B cell (primary cell): ENCODE measurements at places on chromosomes 2 and 18. TPM values are rescaled to one million over a fixed set of nuclear protein-coding genes. Genes with fewer than 3 reads are reported as not detected.

GRCh38 chr2:112877423-112877822 lies 33.5 kb upstream of the IL37 start:
- H3K27me3 ChIP-seq = no peaks in the 10 kb centered on the region
- H3K4me1 ChIP-seq = peaks cover 7% of the 10 kb centered on the region
- no peak overlapping the region for H3K4me3 ChIP-seq
- H3K36me3 ChIP-seq = no peaks in the 10 kb centered on the region
- DNase-seq = no peak

DNA sequence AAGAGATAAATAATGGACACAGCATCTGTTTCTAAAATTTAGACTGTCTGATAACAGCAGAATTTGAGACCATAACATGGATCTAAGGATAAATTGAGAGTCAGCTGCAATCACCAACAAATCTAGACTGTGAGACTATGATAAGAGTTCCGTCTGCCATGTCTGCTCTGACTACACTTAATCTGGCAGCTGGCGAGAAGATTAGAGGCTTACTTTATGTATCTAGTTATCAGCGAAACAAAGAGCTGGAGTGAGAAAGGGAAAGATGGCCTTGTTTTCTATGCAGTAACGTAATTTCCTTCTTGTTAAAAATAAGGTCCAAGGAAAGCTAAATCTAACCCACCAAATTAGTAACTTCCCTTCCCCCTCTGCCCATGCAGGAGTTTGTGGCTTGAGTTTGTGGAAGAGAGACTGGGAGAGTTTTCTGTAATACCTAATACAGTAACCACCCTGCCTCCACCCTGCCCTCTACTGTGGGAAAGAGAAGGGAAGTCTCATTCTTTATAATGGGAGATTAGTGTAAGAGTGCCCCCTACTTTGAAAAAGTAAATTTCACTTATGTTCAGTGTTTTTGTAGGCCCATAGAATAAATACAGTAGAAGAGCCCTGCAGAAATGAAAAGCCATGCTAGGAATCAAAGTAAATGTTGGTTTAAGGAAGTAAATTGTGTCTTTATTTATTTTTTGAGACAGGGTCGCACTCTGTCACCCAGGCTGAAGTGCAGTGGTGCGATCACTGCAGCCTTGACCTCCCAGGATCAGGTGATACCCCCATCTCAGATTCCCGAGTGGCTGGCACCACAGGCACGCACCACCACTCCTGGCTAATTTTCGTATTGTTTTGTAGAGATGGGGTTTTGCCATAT lies 27.5 kb downstream of the EML4 start:
- H3K36me3 ChIP-seq = peaks cover 2% of the 10 kb centered on the region
- no peaks in the 10 kb centered on the region for H3K27me3 ChIP-seq
- H3K27ac ChIP-seq = peak overlapping the region; percentile 32
- no peak overlapping the region for H3K4me3 ChIP-seq
- peak; percentile 76 for DNase-seq
- H3K4me1 ChIP-seq = peaks cover 46% of the 10 kb centered on the region

DNA sequence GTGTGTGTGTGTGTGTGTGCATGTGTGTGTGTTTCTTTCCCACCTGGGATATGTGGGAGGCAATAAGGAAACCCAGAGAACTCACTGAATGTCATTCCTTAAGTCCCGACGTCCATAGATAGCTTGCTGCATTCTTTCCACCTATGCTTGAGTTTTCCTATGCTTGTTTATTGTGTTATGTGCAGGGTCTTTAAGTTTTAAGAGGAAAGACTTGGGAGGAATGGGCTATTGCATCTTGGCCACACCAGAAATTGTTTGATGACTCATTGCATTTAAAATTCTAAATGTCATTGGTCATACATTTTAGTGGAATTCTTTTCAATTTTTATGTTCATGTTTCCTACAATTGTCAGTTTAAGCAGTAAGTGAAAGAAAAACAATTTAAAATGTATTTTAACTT lies 33.7 kb downstream of the STARD6 start:
- no peak for DNase-seq
- H3K27me3 ChIP-seq = no peaks in the 10 kb centered on the region
- no peak overlapping the region for H3K4me3 ChIP-seq
- H3K36me3 ChIP-seq = no peaks in the 10 kb centered on the region
- no peak overlapping the region for H3K27ac ChIP-seq

GRCh38 chr2:240351826-240352426 lies 83.5 kb upstream of the GPC1 start:
- H3K27me3 ChIP-seq = no peaks in the 10 kb centered on the region
- H3K4me3 ChIP-seq = no peak overlapping the region
- H3K4me1 ChIP-seq = no peaks in the 10 kb centered on the region
- DNase-seq = no peak
- H3K36me3 ChIP-seq = no peaks in the 10 kb centered on the region

The TSPYL6 gene
- polyA plus RNA-seq = not detected in 2 replicates

The LIMS3 gene
- polyA plus RNA-seq = 0.20 and 0.27 TPM in 2 replicates

The NBEAL1 gene
- 2.2 and 3.0 TPM in 2 replicates for polyA plus RNA-seq

The PRKAG3 gene
- not detected in 2 replicates for polyA plus RNA-seq
